ENCODE measurements at places on chromosomes 6 and 20. TPM values are rescaled to one million over a fixed set of nuclear protein-coding genes. Genes with fewer than 3 reads are reported as not detected.

GRCh38 chr6:44135173-44135758 is 7.9 kb downstream of the TMEM63B start:
- DNase-seq = no peak

- no peak for DNase-seq
Observed at GRCh38 chr6:126945150-126945685, 173.3 kb upstream of the RSPO3 start.

DNA sequence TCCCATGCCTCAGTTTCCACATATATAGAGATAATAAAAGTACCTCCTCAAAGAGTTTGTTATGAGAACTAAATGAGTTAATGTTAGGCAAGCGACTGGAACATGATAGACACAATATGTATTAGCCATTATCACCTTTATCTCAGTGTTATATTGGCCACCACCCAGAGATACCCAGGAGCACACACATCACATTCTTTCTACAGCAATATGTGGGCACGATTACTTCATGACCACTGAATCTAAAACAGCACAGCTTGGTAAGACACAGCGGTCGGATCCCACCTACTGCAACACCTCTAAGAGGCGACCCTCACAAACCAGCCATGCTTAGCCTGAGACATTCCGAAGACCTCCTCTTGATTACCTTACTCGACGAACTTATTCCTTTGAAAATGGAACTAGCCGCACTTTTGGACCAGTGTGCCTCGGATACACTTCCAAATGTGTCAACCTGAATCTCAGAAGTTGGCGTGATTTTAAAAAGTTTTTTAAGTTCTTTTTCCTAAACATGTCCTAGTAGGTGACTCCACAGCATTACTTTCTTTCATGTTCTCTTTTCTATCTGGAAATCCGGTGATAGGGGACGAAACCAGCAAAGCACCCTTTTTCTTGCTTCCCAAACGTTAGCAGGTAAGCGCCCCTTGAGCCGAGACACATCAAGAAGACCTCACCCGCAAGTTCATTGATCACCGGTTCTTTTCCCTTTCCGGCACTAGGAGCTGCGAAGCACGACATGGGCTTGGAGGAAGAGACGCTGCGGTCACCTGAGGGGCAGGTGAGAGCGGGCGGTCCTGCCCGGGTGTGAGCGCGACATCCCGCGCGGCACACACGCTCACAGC is 923 bp downstream of the GMDS start:
- DNase-seq = peak; percentile 39

The SH3BGRL2 gene
- 141 TPM for total RNA-seq

The PDRG1 gene
- 7.3 TPM for total RNA-seq

GRCh38 chr20:64229507-64230061 is 26.0 kb upstream of the PCMTD2 start:
- no peak for DNase-seq

GRCh38 chr20:18986146-18986830 is 172.7 kb downstream of the SCP2D1 start:
- no peak for DNase-seq

- no peak for DNase-seq
Observed at GRCh38 chr20:16124911-16125776, 448.1 kb downstream of the KIF16B start.
